ENCODE measurements at places on chromosomes 7 and 10.
A peak's percentile ranks its signal among the peaks of the same experiment; 100 is the strongest.

DNA sequence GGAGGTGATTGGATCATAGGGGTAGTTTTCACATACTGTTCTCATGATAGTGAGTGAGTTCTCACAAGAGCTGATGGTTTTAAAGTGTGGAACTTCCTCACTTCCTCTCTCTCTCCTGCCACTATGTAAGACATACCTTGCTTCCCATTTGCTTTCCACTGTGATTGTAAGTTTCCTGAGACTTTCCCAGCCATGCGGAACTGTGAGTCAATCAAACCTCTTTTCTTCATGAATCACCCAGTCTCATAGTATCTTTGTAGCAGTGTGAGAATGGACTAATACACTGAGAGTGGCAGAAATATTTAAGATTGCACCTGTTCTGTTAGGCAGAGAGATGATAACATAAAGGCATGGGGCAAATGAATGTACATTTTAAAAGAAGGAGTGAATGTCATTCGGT, 507.8 kb downstream of the SORCS3 start:
- no peak for DNase-seq

- no peak for DNase-seq
Measured at GRCh38 chr10:92627845-92628480, 35.0 kb downstream of the KIF11 start.

- DNase-seq = no peak
Measured at GRCh38 chr10:126581648-126582046, 88.8 kb downstream of the C10orf90 start.

DNA sequence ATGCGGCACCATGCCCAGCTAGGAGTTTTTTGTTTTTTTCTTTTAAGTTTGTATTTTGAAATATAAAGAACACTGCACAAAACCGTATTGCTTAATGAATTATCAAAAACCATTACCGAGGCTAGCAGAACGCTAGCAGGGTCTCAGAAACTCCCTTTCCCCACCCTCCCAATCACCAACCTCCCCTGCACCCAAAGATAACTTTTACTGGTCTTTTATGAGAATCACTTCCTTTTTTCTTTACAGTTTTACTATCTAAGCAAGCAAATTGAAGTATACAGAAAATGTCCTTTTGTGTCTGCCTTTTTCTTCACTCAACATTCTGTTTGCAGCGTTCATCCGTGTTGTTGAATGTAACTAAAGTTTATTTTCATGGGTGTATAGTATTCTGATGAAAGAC, 13.4 kb downstream of the HIP1 start:
- DNase-seq = no peak

GRCh38 chr7:68491523-68492358, 1106.5 kb upstream of the AUTS2 start:
- DNase-seq = no peak

DNA sequence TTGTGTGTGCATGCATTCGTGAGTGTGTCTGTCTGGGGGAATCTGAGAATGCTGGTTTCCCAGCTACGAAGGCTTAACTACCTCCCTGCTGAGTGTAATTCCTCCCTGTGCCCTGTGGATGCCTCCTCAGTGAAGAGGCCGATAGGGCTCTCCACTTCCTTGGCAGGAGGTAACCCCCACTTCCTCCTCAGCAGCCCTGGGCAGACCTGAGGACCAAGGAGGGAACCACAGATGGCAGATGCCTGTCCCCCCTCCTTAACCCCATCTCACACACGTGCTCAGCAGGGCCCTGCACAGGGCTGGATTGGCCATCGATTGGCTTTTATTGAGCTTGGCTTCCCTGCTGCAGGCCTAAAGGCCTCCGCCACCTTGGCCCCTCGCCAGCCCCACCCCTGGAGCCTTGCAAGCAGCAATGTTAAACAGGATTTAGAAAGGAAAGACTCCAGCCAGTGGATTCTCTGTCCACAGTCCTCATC, 45.6 kb upstream of the LRRC4 start:
- no peak for DNase-seq

DNA sequence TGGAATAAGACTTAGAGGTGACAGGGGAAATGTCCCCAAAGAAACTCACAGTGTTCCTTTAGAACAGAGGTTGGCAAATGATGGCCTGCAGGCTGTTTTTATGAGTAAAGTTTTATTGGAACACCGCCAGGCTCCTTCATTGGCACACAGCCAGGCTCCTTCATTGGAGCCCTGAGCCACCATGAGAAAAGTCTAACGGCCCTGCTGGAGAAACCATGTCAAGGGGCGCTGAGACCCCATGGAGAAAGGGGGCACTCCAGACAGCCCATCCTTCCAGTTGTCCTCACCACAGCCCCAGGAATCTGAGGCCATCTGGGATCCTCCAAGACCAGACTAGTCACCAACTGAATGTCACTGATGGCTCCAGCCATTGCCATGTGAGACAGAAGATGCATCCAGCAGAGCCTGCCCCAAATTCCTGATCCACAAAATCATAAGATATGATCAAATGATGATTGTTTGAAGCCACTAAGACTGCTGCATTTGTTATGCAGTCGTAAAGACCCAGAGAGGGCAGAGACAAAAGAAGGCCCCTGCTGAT, 88.2 kb upstream of the GPR26 start:
- DNase-seq = no peak

DNA sequence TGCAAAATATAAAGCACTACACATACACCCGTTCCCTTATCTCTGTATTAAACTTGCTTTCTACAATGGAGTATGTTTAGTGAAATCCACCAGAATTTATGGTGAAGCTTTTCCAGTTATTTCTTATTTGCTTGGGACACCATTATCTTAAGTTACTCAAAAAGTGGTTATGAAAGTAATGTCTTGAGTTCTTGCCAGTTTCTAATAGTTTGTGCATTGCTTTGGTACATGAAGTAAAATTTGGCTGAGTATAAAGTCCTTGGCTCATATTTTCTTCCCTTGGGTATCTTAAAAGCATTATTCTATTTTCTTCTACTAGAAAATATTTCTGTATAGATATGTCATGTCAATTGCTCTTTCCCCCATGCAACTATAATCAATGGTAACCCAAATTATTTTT, 85.2 kb downstream of the POLR1F start:
- DNase-seq = no peak

GRCh38 chr10:70144372-70145110, 2.0 kb downstream of the TYSND1 start:
- no peak for DNase-seq

DNA sequence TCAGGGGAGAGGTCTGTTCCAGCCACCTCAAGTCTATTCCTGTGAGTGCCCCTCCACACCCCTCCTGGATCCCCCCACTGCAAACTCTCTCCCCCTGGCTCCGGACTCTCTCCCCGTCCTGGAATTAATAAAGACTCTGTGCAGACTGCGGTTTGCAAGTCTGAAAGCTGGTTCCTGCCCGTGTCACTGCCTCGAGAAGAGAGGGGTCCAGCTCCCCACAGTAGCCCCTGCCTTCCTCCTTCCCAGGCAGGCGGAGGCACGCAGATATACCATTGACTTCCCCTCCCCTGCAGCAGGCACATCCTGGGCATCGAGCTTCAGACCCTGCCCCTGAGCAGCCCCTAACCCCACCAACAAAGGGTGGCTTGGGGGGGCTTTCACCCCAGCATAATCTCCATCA, 2.2 kb upstream of the ELN start:
- no peak for DNase-seq

GRCh38 chr7:24325708-24326107, 41.7 kb downstream of the NPY start:
- DNase-seq = no peak

DNA sequence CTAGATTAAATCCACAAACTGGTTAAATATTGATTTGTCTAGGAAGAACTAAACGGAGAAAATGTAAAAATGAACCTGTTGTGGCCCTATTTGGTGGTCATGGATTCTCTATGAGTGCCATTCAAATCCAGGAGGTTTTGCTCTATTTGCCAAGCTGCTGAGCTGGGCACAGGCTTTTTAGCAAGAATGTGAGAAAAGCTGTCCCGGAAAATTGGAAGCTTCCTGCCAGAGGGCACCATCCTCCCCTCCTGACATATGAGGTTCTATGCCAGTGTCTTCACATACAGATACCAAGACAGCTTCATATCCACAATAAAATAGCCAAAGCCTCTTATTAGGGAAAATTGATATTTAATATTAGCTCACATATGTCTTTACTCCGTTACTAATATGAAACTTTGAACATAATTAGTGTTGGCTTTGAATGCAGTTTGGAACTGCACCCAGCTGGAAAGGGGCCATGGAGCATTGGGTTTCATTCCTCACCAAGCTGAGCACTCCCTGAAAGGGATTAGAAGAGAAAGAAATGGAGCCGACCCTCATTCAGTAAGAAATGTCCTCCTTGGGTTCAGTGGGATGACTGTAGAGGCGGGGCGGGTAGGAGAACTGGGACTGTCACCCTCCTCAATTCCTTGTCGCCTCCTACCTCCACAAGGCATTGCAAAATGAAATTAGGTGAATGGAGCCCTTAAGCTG, 47.8 kb downstream of the NRCAM start:
- no peak for DNase-seq

GRCh38 chr10:75950307-75950706, 518.9 kb downstream of the LRMDA start:
- DNase-seq = no peak

GRCh38 chr10:124032971-124033886, 60.2 kb downstream of the CHST15 start:
- DNase-seq = peak; percentile 35

GRCh38 chr10:104548090-104548489, 93.0 kb upstream of the SORCS3 start:
- DNase-seq = no peak

DNA sequence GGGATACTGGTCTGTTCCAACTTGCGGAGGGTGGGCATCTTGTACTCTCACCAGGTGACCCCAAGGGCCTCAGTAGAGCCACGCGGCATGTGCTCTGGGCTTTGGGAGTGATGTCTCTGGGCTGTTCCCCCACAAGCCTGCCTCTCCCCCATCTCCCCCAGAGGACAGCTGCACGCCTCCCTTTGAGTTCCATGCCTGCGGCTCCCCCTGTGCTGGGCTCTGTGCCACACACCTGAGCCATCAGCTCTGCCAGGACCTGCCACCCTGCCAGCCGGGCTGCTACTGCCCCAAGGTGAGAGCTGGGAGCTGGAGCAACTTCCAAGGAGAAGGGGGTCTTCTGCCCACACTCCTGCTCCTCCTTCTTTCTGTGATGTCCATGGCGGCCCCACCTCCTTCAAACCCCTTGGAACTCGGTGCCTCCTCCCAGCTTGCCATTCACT, 15.0 kb upstream of the ZNF862 start:
- peak; percentile 56 for DNase-seq

GRCh38 chr7:139626817-139627216, 103.3 kb downstream of the CLEC2L start:
- peak; percentile 43 for DNase-seq

- DNase-seq = no peak
Measured at GRCh38 chr7:2572101-2572842, 13.5 kb downstream of the IQCE start.

DNA sequence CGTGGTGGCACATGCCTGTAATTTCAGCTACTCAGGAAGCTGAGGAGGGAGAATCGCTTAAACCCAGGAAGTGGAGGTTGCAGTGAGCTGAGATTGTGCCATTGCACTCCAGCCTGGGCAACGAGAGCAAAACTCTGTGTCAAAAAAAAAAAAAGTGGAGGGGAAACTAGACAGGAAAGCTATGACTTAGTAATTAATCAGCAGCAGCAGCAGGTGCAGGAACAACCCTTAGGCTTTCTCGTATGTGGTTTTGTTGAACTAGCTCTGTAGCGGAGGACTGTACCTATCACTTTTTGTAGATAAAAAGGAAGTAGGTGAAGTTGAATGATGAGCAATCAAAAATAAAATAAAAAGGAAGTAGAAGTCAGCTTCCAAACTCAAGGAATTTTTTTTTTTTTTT, 76.9 kb upstream of the KMT2C start:
- peak; percentile 9 for DNase-seq

GRCh38 chr10:1596482-1597099, 140.7 kb downstream of the ADARB2 start:
- no peak for DNase-seq

GRCh38 chr7:79930604-79931003, 204.0 kb upstream of the GNAI1 start:
- no peak for DNase-seq

GRCh38 chr10:124534231-124534798, 72.7 kb downstream of the LHPP start:
- DNase-seq = no peak

DNA sequence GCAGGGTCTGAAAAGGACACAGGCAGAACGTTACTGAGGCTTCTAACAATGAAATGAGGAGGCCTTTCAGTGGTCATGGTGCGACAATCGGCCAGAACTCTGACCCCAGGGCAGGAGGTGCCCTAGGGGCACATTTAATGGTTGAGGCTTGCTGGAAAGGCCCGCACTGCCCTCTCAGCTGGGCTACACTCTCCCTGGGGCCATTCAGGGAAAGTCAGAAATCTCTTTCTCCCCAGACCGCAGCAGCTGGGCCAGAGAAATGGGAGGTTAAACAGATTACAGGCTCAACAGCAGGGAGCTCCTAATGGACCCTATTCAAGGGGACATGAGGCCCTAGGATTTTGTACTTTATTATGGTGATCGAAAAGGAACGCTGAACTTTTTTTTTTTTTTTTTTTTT, 85.6 kb upstream of the FGFR2 start:
- DNase-seq = no peak

DNA sequence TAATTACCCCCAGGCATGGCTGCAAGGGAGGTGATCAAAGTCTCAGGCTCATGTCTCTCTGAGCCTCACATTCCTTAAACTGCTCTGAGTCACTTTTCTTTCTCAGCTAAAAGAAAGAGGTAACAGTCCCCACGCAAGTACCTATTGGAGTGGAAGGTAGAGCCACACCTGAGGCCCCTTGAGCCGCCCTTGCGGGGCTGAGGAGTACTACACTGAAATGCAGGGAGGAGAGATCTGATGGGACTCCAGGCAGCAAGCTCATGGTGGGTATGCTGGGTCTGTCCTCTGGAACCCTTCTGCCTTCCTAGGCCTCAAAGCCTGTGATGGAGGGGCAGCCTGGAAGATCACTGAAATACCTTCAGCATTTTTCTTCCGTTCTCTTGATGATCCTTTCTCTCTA, 960.0 kb downstream of the DNAJB9 start:
- DNase-seq = no peak

DNA sequence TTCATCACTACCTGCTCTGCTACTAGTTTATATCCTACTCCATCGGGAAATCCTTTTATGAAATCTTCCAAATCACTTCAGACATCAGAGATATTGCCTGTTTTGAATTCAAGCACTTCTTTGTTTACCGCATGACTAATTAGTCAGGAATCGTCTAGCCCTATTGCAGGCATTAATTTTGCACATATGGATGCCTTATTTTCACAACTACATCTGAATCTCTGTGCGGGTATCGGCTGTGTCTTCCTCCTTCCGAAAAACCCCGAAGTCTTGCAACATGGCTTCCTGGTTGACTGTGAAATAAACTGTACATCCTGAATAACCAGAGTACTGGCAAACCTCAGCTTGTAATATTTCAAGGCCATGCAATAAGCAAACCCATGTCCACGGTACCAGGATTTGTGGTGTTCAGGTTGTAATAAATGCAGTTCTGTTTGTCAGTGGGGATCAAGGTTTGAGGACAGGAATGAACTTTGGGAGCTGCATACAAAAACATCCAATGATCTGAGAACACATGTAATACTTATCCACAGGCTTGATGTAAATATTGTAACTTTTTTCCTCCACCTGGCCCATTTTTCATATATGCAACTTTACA, 642.1 kb downstream of the PARD3 start:
- no peak for DNase-seq

Data from naive thymus-derived CD8-positive, alpha-beta T cell (primary cell).